NCI-H1694 treated with DMSO at 0.1 percent for 48 hours (cell line): ENCODE measurements at places on chromosomes 3 and 15.

GRCh38 chr3:61199843-61200242 is 51.4 kb downstream of the FHIT start:
- no peak for DNase-seq

DNA sequence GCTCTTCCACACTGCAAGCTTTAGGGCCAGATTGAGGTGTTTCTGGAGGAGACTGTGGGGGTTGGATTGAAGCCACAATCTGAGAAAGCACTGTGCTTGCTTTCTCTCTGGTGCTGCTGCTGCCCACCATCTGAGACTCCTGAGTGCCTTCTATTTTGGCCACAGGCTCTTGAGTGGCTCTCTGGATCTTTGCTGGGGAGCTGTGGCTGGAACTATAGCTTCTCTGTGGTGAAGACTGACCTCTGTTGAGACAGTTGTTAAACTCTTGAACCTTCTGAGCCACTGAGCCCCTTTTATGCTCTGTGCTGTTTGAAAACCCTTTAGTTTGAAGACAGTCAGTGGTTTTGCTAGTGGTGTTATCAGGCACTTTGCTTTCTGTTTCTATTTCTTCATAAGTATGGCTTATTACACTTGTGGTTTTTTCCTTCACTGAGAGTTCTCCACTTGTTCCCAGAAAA is 108.7 kb upstream of the TSPAN3 start:
- DNase-seq: no peak

DNA sequence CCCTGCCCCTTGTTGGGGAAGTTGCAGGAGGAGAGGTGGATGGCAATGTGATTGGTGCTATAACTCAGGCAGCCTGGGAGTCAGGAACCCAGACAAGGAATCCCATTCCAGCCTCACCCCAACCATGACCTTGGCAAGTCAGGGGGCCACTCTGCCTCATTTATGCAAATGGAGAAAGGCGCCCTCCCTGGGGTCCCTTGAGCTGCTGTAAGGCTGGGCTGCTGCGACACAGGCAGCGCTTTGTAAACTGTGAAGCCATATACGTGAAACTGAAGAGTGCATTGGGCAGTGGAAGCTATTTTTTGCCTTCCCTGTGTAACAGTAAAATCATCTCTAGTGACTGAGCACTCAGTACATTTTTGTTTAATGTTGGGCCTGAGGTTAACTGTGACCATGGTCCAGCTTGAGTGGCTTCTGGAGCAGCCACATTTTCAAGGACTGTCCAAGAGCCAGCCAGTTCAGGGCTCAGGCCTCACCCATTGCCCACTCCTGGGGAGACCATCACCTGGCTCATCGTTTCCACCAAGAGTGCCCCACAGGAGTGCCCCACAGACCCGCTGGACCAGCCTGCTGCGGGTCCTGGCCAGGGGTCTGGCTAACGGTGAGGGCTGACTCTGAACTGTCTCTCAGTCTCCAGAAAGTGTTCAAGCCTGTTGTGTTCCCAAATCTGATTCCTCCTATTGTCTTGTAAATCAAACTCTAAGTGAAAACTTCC is 27.9 kb downstream of the KIF7 start:
- no peak for DNase-seq

GRCh38 chr3:170524073-170524472 is 61.8 kb downstream of the SLC7A14 start:
- DNase-seq: peak; percentile 83

DNA sequence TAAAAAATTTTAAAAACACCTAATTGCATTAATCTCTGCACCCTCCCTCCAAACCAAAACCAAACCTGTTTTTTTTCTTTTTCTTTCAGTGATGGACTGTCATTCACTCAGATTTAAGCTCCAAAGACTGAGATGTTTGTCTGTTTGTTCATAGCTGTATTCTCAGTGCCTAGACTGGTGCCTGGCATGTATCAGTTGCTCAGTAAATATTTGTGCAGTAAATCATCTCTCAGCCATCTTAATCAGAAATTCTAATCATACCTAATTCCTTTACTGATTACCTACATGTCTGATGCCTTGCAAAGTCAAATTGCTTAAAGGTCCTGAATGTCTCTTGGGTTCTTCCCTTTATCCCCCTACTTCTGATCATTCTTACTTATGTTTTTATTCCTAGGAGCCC is 138.8 kb downstream of the ZNF609 start:
- DNase-seq: no peak

DNA sequence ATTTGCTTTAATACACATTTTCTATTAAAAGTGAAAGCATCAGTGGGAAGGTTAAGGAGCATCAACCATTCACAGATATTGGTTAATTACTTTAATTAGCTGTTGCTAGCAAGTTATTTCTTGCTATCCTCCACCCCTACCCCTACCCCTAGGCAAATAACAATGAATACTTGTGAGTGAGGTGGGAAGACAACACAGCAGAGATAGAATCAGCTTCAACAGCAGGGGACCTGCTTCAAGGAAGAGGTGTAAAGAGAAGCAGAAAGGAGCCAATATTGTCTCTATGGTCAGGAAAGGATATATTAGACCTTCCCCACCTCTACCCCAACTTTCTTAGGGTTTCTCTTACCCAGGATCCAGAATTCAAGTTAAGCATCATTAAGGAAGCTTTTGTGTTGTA is 149.4 kb downstream of the SNRK start:
- DNase-seq: no peak

DNA sequence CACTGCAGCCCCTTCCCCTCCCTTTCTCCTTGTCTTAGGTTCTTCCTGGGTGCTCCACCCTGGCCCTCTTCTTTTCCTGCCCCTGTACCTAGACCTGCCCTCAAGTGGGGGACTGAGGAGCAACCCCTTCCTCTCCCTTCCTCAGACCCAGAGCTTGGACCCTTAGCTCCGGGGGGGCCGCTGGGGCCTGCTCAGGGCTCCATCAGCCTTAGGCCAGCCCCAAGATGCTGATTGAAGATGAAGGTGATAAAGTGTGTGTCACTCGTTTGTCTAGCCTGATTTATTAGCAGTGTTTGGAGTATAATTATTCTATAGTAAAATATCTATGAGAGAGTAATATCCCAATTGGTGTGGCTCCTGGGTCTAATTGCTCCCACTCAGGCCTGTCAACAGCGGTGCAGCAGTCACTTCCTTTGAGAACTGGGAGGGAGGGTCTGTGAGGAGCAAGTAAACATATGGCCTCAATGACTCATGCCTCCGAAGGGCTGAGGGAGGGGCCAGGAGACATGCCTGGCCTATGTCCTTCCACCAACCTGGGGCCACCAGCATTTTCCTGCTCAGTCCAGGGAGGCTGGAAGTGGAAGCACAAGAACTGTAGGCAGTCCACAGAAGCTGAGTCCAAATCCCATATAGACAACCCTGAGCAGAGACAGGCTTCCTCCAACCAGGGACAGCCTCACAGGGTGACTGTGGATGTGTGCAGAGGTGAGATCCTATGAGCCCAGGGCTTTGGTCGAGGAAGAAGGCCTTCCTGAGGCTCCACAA is 123.2 kb downstream of the DNAJB8 start:
- peak; percentile 22 for DNase-seq

DNA sequence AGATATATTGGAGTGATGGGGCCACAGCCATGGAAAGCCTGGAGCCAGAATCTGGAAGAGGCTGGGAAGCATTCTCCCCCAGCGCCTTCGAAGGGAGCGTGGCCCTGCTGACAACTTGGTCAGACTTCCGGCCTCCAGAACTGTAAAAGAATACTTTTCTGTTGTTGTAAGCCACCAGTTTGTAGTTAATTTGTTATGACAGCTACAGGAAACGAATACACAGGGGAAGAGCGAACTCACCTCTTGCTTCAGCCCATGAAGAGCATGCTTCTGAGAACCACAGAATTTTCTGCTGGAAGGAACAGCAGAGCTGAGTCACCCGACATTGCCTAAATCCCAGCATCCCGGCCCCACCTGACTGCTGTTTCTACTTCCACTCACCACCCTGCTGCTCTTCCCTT is 501.7 kb downstream of the SHQ1 start:
- DNase-seq: no peak
